ENCODE measurements at places on chromosomes 12 and 14. TPM values are rescaled to one million over a fixed set of nuclear protein-coding genes. Genes with fewer than 3 reads are reported as not detected.

DNA sequence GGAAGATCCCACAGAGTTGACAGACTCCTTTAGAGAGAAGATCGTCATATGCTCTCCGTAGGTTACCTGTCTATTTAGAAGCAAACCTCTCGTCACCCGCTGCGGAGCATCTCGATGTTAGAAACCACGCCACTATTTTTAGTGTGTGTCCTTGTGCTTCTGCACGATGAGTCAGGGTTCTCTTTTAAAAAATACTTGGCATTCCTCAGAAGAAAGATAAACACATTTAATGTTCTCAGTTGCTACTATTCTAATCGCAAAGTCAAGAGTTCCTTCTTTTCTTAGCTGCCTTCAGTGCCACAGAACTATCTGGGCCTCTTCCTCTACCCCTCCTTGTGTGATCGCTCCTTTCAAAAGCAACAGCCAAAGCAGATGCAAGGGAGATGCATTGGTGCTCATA is 192.4 kb downstream of the PELI2 start:
- H3K4me1 ChIP-seq, result no peaks in the 10 kb centered on the region
- peaks cover 6% of the 10 kb centered on the region for H3K36me3 ChIP-seq
- H3K4me3 ChIP-seq, result no peak overlapping the region
- no peak for DNase-seq
- H3K27ac ChIP-seq, result no peak overlapping the region

- H3K36me3 ChIP-seq, result no peaks in the 10 kb centered on the region
- H3K27ac ChIP-seq, result no peak overlapping the region
- H3K4me1 ChIP-seq, result no peaks in the 10 kb centered on the region
- H3K4me3 ChIP-seq, result no peak overlapping the region
- DNase-seq, result no peak
- H3K27me3 ChIP-seq, result peaks cover 2% of the 10 kb centered on the region
Observed at GRCh38 chr14:55417955-55418354, 6.3 kb upstream of the ATG14 start.

DNA sequence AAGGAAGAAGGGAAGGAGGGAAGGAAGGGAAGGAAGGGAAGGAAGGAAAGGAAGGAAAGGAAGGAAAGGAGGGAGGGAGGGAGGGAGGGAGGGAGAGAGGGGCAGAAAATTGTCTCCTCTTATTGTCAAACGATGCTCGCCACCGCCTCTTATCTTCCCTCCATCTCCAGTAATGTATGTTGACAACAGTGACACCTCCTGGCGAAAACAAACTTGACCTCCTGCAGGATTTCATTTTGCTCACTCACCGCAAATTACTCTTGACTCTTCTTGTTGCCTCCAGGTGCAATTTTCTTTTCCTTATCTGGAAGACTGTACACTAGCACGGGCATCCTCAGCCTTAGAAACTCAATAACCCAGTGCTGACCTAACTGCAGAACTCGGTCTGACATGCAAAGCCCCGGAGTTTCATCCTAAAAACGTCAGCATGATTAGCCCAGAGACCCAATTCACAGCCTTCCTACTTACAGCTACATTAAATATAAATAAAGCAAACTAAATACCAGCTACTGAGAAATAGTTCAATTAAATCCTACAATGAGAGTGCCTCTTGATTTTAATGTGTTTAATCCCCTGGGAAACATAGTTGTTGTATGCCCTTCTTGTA is 512.4 kb upstream of the TMPO start:
- H3K4me1 ChIP-seq, result peaks cover 7% of the 10 kb centered on the region
- DNase-seq, result peak; percentile 11

DNA sequence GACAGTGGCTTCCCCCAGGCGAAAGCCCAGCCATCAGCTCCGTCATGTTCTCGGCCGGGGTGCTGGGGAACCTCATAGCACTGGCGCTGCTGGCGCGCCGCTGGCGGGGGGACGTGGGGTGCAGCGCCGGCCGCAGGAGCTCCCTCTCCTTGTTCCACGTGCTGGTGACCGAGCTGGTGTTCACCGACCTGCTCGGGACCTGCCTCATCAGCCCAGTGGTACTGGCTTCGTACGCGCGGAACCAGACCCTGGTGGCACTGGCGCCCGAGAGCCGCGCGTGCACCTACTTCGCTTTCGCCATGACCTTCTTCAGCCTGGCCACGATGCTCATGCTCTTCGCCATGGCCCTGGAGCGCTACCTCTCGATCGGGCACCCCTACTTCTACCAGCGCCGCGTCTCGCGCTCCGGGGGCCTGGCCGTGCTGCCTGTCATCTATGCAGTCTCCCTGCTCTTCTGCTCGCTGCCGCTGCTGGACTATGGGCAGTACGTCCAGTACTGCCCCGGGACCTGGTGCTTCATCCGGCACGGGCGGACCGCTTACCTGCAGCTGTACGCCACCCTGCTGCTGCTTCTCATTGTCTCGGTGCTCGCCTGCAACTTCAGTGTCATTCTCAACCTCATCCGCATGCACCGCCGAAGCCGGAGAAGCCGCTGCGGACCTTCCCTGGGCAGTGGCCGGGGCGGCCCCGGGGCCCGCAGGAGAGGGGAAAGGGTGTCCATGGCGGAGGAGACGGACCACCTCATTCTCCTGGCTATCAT is 663 bp downstream of the PTGER2 start:
- peak overlapping the region; percentile 99 for H3K4me3 ChIP-seq
- no peaks in the 10 kb centered on the region for H3K36me3 ChIP-seq
- peak; percentile 10 for DNase-seq
- peak overlapping the region; percentile 97 for H3K27ac ChIP-seq
- H3K4me1 ChIP-seq, result peaks cover 85% of the 10 kb centered on the region

GRCh38 chr14:39396448-39396847 is 35.8 kb downstream of the FBXO33 start:
- DNase-seq, result no peak
- no peaks in the 10 kb centered on the region for H3K4me1 ChIP-seq
- H3K27me3 ChIP-seq, result no peaks in the 10 kb centered on the region
- H3K36me3 ChIP-seq, result no peaks in the 10 kb centered on the region

Gene PRB2
- not detected for total RNA-seq

Gene PLD4
- 2.2 TPM for total RNA-seq
